ENCODE measurements at places on chromosomes 2 and 18.

DNA sequence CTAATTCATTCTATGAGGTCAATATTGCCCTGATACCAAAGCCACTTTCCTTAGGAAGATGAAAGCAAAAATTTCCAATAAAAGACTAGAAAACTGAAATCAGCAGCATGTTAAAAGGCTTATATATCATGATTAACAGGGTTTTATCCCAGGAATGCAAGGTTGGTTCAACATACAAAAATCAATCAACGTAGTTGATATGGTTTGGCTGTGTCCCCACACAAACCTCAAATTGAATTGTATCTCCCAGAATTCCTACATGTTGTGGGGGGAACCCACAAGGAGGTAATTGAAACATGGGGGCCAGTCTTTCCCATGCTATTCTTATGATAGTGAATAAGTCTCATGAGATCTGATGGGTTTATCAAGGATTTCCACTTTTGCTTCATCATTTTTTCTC is 11.7 kb upstream of the ABCB11 start:
- no peak for DNase-seq

DNA sequence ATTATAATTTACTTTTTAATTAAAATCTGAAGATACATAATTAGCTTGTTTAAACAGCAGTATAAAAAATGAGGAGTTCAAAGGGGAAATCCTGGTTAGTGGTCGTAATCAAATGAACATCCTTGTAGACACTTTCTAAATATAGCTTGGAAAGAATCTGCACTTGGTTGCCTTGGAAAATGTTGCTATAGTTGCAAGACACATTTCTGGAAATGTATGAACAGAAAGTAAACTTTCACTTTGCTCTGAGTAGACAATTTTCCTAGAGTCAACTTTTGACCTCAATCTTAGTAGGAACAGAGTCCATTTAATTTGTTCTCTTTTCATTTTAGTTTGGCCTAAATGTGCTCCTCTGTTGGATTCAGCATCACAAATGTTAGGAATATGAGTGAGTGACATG is 38.3 kb downstream of the GCA start:
- DNase-seq: peak; percentile 32

DNA sequence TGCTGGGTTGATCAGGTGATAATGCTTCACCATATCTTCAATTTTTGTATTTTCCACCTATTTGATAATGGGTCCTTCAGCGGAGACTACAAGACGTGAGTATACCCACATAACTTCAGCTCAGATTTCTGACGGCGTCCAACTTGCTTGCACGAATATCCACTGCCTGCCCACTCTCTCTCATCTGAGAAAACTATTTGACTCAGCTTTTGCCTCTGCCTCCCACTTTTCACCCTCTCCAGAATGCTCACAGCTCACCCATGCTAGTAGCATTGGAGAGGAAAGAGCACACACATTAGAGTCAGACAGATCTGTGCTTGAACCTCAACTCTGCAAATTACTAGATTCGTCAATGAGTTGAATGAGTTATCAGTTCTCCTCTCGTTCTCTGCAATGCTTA is 166.8 kb downstream of the BCL2 start:
- no peak for DNase-seq

GRCh38 chr2:240906141-240906910 is at the start of gene CROCC2:
CROCC2 (plus strand) TSS chr2:240906336; CDS start chr2:240906514, 178 bp downstream.
- no peak for DNase-seq

DNA sequence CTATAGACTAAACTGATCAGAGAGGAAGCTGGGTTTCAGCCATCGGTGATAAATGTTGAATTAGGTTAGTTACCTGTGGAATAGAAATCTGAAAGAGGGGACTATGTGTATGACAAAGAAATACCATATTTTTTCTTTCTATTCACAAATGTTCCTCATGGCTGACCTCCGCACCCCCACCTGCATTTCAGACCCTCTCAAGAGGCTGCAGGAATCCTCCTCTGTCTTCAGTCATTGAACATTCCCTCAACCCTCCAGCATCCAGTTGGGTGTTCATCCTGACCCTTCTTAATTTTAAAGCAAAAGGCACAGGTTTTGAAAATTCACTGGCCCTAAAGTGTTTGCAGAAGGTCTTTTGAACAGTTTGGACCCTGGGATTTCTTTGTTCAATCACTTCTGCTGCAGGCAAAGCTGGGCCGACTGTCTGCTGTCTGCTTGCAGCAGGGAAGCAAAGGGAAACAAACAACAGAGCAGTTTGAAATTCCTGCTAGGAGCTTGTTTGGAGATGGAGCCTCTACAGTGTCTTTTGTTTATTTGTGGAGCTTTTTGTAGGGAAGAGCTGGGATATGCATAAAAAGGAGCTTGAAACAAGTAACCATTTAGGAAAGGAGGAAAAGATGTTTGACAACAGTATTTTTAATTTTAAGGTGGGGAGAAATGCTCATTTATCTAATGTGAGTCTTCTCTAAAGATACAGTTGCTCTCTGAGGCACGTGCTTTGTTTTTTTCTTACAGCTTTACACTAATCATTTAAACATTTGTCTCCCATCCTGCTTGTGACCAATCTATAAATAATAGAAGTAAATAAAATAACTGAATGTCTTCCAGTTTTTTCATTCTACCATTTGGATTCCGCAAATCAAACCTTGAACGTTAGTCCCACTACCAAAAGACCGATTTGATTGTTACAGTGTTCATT is 213.3 kb upstream of the MMADHC start:
- no peak for DNase-seq

DNA sequence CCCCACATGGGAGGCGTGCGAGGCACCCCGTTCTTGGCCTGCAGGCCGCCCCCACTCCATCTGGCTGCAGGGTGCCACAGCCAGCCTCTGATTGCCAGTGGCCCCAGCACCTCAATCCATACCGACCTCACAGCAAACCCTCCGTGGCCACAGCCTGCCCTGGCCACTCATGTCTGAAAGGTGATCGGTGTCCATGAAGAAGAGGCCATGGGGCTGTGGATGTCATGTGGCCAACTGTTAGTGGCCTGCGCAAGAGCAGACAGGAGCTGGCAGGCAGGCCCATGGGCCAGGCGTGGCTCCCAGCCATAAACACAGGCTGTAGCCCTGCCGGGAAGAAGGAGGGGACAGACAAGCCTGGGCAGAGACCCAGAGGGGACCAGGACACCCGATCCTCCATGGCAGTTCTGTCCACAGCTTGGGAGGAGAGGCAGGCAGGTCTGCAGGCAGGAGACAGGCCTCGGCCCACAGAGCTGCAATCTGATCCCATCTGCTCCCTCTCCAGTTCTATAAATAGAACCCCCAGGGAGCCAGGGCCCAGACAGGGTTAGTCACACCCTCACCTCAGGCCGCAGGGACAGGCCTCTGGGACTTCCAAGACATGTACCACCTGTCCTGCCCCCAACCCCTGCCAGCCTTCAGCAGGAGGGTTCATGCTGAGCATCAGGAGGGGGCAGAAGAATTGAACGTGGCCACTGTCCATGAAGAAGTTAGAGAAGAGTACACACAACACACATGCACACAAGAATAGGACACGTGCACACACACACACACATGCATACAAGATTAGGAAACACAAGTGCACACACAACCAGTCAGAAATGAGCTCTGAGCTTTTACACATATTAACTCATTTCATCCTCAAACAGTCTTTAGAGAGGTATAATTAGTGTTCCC is 16.9 kb downstream of the STEAP3 start:
- DNase-seq: peak; percentile 81

- peak; percentile 76 for DNase-seq
Observed at GRCh38 chr2:73111073-73112025, 1.4 kb downstream of the RAB11FIP5 start.

GRCh38 chr18:62663731-62664336 is 51.5 kb upstream of the PHLPP1 start:
- DNase-seq: peak; percentile 89

GRCh38 chr2:173953047-173953424 is 12.1 kb downstream of the SP3 start:
- no peak for DNase-seq

DNA sequence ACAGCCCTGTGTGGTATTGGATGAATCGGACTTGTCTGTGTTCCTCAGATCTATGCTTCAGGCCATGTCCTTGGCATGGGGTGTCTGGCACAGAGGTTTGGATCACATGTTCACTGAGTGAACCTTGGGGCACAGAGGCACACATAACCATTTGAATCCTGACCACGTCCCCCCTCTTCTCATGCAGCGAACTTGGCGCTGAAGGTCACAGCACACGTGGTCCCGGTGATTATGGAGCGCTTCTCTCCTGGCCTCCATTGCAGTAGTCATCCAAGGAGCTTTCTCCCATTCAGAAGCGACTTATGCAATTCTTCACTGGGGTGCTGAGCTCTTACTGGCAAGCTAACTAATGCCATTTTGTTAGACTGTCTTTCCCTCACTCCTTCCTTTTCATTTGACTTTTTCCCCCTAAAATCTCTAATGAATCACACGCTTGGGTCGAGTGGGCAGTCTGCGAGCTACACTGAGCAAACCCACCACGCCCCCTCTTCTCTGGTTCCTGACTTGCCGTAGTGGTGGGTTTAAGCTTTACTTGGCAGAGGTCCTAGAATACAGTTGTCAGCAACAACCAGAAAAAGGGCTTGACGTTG is 59.4 kb downstream of the KCNG2 start:
- peak; percentile 19 for DNase-seq

DNA sequence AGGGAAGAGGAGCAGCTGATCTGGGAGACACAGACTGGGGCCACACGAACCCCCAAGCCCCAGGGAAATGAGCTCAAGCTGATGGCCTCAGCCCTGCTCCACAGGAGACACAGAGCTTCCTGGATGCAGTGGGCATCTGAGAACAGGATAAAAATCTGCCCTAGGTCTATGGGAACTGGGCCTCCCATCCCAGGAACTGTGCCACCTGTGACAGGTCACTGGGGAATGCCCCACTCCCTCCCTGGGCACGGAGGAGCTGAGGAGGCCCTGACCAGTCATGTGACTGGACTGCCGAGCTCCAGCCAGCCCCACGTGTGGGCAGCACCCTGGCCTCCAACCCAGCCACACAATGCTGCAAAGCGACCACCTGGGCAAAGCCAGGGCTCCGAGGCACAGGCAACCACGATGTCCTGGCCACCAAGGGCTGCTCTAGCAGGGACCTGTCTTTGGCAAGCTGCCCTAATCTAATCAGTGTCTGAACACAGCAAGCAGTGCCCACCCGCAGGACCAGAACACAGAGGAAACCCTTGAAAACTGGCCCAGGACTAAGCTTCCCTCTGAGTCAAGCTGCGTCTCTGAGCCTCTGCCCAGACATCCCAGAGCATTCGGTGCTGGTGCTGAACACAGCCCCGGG is 57.8 kb upstream of the ID2 start:
- no peak for DNase-seq

- DNase-seq: peak; percentile 26
Observed at GRCh38 chr2:156115338-156115737, 217.2 kb downstream of the NR4A2 start.

GRCh38 chr2:124325667-124326440 is 300.8 kb downstream of the CNTNAP5 start:
- DNase-seq: no peak

DNA sequence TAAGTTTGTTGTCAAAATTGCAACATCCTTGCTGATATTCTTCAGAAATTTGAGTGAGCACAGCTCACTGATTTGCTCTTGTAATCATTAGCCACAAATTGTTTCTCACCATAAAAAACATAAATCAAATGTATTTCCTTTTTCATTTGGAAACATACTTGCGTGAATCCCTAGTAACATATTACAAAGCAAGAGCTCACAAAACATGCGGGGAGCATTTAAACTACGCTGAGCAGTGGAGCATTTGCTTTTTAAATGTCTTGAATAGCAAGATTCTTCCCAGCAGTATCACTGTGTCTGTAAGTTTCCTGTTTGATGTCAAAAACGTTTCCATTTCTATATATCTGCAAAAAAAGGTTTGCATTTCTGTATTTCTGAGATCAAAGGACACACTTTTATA is 788.3 kb upstream of the SALL3 start:
- no peak for DNase-seq

DNA sequence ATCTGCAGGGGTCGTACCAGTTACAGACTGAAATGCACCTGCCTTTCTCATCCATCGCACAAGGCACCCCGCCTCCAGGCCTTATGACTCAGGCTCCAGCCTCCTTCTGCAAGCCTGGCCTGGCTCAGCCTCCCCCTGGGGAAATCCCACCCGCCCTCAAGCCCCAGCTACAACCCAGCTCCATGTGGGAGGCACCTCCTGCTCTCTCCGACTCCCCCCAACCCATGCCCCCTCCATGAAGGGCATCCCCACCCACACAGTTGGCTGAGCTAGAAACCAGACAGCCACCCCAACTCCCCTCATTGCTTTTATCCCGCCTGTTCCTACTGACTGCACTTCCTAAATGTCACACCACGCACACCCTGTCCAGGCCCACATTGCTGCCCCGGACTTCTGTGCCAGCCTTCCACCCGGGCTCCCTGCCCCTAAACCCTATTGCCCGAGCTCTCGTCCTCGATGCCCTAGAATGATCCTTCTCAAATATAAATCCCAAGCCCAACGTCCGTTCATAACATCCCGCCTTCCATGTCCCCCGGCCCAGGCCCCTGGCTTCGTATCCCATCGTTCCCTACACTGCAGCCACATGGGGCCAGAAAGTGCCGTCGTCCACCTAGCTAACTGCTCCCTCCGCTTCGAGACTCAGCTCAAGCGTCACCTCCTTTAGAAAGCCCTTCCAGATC is 9.9 kb downstream of the DNMT3A start:
- DNase-seq: no peak

- DNase-seq: no peak
Observed at GRCh38 chr2:2648094-2648493, 317.0 kb upstream of the MYT1L start.

- peak; percentile 50 for DNase-seq
Observed at GRCh38 chr2:203959672-203960071, 23.1 kb downstream of the ICOS start.

DNA sequence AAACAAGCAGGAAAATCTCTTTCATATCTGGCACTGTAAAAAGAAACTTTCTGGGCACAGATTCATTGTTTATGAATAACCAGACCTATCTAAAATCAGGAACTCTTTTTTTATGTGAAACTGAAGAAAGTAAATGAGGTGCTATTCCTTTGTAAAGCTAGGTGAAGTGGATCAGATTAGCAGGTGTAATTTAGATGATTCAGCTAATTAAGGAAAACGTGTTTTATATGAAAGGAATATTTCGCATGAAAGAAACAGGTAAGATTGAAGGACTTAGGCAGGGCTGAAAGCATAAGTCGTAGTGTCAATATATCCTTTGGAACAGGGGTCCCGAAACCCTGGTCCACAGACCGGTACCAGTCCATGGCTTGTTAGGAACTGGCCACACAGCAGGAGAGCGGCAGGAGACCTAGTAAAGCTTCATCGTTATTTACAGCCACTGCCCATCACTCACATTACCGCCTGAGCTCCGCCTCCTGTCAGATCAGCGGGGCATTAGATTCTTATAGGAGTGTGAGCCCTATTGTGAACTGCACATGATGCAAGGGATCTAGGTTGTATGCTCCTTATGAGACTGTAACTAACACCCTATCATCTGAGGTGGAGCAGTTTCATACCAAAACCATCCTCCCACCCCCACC is 20.3 kb upstream of the XIRP2 start:
- no peak for DNase-seq
